ENCODE measurements at places on chromosomes 4 and X. TPM values are rescaled to one million over a fixed set of nuclear protein-coding genes. Genes with fewer than 3 reads are reported as not detected.

The GAGE12F gene
- total RNA-seq = not detected

The CFP gene
- 0.48 TPM for total RNA-seq

The C4orf36 gene
- total RNA-seq = 2.4 TPM

The CNKSR2 gene
- not detected for total RNA-seq

The RAB33A gene
- total RNA-seq = 0.20 TPM

The RHOXF1 gene
- not detected for total RNA-seq

The PDGFRA gene
- 11.6 TPM for total RNA-seq

The DKK2 gene
- not detected for total RNA-seq

The TMSB15C gene
- 0.12 TPM for total RNA-seq

The EGF gene
- total RNA-seq = 0.24 TPM

The CYTL1 gene
- total RNA-seq = 0.88 TPM

The COL4A5 gene
- total RNA-seq = 18.9 TPM

The TFE3 gene
- 20.2 TPM for total RNA-seq

The SPIN2A gene
- not detected for total RNA-seq

The RBM46 gene
- total RNA-seq = not detected

The RAB40A gene
- 0.16 TPM for total RNA-seq

The PAGE4 gene
- total RNA-seq = not detected

The VGLL1 gene
- total RNA-seq = 0.36 TPM

The ZFP92 gene
- total RNA-seq = 0.08 TPM

The TLR7 gene
- total RNA-seq = 0.08 TPM

The NAP1L3 gene
- 0.08 TPM for total RNA-seq

The PLS3 gene
- 145 TPM for total RNA-seq

The TCEAL9 gene
- total RNA-seq = 17.4 TPM

The MAGEA3 gene
- not detected for total RNA-seq

The HERC5 gene
- total RNA-seq = 0.80 TPM

The RNF175 gene
- not detected for total RNA-seq

The ADGRL3 gene
- 4.1 TPM for total RNA-seq

The AKAP4 gene
- total RNA-seq = not detected

The KIF4A gene
- 9.4 TPM for total RNA-seq

The PDGFC gene
- total RNA-seq = 4.4 TPM

The MAGEB1 gene
- total RNA-seq = not detected

The KLHL34 gene
- total RNA-seq = 0.08 TPM

The AMBN gene
- not detected for total RNA-seq

The DMD gene
- 5.1 TPM for total RNA-seq

The PTTG2 gene
- total RNA-seq = 0.44 TPM

The LRIT3 gene
- total RNA-seq = 0.16 TPM

The FAM149A gene
- total RNA-seq = 1.6 TPM

The SSX2B gene
- total RNA-seq = not detected
